ENCODE measurements at places on chromosomes 3 and 15. TPM values are rescaled to one million over a fixed set of nuclear protein-coding genes. Genes with fewer than 3 reads are reported as not detected.
A peak's percentile ranks its signal among the peaks of the same experiment; 100 is the strongest.

DNA sequence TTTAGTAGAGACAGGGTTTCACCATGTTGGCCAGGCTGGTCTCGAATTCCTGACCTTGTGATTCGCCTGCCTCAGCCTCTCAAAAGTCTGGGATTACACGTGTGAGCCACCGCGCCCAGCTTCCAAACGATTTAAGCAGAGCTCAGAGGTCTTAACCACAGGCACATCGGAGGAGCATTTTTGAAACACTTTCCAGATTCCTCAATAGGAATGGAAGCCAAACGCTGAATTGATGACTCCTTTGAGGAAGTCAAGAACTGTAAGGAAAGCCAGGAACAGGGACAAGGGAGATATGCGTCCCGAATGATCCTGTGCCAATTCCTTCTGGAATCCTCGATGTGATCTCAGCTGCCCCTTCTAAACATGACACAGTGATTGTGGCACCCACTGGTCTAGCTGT is 40.0 kb downstream of the TRH start:
- H3K27me3 ChIP-seq: peaks cover 3% of the 10 kb centered on the region
- no peak overlapping the region for H3K27ac ChIP-seq
- no peak overlapping the region for H3K4me3 ChIP-seq
- no peaks in the 10 kb centered on the region for H3K4me1 ChIP-seq

DNA sequence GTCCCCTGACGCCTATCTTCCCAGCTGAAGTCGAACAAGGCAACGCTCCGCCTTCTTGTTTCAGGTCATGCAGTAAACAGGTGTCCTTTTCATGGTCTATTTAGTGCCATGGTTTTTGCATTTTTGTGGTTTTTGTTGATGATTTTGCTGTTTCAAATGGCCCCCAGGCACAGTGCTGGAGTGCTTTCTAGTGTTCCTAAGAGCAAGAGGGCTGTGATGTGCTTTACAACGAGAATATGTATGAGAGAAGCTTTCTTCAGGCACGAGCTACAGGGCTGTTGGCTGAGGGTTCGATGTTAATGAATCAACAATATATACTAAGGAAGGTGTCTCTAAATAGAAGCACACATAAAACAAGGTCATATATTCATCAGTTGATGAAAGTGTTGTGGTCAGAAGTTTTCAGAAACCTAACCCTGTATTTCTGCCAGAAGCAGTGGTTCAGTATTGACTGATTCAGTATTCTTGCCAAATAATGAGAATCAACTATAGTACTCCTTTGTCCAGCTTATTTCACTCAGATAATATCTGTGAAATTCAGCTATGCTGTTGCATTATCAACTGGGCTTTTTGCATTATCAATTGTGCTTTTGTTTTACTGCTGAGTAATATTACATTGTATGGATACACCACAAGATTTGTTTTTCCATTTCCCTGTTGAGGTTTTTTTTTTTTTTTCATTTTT is 18.5 kb downstream of the LIMD1 start:
- no peak overlapping the region for H3K4me3 ChIP-seq
- peaks cover 24% of the 10 kb centered on the region for H3K4me1 ChIP-seq
- peak; percentile 77 for DNase-seq
- H3K36me3 ChIP-seq: 0 out of 2 replicates have a peak, but pooled peaks cover 8% of the 10 kb centered on the region

- DNase-seq: no peak
- no peaks in the 10 kb centered on the region for H3K36me3 ChIP-seq
- peaks cover 12% of the 10 kb centered on the region for H3K4me1 ChIP-seq
- no peak overlapping the region for H3K4me3 ChIP-seq
- H3K27me3 ChIP-seq: no peaks in the 10 kb centered on the region
Observed at GRCh38 chr3:46968783-46969428, 7.6 kb downstream of the CCDC12 start.

DNA sequence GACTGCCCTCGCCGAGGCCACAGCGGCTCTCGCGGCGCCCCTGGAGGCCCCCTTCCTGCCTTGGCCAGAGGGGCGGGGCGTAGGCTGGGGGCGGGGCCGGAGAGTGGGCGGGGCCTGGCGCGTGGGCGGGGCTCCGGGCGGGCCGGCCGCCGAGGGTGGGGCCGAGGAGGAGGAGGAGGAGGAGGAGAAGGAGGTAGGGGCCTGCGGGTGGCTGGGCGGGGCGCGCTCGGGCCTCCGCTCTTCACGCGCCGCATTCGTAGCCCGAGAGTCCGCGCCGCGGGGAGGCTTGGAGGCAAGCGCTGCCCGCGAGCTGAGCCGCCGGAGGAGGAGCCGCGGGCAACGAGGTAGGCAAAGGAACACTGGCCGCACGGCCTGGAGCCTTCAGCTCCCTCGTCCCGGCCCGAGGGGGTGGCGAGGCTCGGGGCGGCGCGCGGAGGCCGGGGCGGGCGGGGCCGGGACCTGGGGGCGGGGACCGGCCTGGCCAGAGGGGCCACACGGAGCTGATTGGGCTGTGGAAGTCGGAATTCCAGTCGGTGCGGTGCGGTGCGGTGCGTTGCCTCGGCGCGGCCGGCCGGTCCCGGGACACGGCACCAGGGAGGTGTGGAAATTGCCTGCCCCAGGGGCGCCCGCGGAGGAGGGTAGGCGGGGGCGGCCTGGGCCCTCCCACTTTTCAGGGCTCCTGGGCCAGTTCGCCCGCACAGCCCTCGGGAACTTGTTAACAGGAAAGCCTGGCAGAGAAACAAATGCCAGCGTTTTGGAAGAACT is at the start of gene PPP2R3A:
Gene PPP2R3A (plus strand): TSS at position 223 of the 765 bp plus-strand sequence. CDS start 35,771 bp downstream, outside the sequence.
- peaks cover 32% of the 10 kb centered on the region for H3K4me1 ChIP-seq
- H3K4me3 ChIP-seq: peak within 1 kb of the TSS; percentile 85
- H3K27me3 ChIP-seq: no peaks in the 10 kb centered on the region
- peak; percentile 70 for DNase-seq
- no peaks in the 10 kb centered on the region for H3K36me3 ChIP-seq
- peak within 1 kb of the TSS; percentile 49 for H3K27ac ChIP-seq

- H3K4me1 ChIP-seq: no peaks in the 10 kb centered on the region
- H3K27me3 ChIP-seq: no peaks in the 10 kb centered on the region
- no peak overlapping the region for H3K4me3 ChIP-seq
- no peak for DNase-seq
Observed at GRCh38 chr3:25557694-25558093, 107.0 kb downstream of the TOP2B start.

DNA sequence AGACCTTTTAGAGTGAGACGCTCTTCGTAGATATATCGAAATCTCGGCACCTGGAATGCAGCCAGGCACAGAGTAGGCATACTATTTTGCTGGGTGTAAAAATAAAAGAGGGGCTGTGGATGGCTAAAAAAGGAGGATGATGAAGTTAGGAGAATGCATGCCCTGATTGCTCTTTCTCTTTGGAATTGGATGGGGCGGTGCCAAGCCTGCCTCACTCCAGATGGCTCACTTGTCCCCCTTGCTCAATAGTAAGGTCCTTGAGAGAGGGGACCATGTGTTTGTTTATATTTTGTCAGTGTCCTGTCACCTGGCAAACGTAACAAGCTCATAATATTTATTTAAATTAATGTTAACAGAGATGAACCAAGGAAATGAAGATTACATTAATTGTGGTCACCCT is 33.0 kb downstream of the SNRK start:
- H3K4me3 ChIP-seq: no peak overlapping the region
- DNase-seq: no peak
- H3K27me3 ChIP-seq: no peaks in the 10 kb centered on the region
- 0 out of 2 replicates have a peak, but pooled peaks cover 3% of the 10 kb centered on the region for H3K36me3 ChIP-seq
- no peak overlapping the region for H3K27ac ChIP-seq
- no peaks in the 10 kb centered on the region for H3K4me1 ChIP-seq

DNA sequence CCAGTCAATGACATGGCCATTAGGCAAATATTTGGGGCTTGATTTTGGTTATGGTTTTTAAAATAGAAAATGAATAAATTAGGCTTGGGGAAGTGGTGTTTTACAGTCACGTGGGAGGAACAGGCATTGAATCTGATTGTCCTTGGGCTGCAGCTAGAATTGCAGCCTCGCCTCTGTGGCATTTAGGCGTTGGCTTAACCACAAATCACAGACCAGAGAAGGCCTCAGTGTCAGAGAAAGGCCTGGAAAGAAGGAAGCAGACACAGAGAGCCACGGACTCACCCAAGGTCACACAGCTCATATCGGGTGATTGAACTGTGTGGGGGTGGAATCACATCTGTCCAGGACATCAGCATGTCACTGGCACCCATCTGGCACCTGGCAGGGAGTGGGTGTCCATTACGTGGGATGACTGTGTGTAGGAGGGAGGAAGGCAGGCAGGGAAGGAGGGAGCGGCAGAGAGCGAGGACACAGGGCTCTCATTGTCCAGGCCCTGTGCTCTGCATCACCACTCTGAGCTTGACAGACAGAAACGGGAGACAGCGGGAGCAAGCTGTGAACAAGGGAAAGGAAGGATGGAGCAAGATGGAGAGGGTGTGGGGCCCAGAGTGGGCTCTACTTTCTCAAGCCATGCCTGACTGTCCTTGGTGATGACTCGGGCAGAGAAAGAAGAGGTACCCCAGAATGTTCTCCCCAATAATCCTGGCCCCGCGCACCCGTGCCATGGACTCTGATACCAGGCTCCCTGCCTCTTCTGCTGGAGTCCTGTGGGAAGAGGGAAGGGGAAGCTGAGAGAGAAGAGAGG is 186.4 kb downstream of the FAM43A start:
- no peak for DNase-seq
- no peaks in the 10 kb centered on the region for H3K27me3 ChIP-seq
- peak overlapping the region; percentile 14 for H3K4me3 ChIP-seq
- peaks cover 50% of the 10 kb centered on the region for H3K4me1 ChIP-seq
- no peaks in the 10 kb centered on the region for H3K36me3 ChIP-seq
- peak overlapping the region; percentile 91 for H3K27ac ChIP-seq

DNA sequence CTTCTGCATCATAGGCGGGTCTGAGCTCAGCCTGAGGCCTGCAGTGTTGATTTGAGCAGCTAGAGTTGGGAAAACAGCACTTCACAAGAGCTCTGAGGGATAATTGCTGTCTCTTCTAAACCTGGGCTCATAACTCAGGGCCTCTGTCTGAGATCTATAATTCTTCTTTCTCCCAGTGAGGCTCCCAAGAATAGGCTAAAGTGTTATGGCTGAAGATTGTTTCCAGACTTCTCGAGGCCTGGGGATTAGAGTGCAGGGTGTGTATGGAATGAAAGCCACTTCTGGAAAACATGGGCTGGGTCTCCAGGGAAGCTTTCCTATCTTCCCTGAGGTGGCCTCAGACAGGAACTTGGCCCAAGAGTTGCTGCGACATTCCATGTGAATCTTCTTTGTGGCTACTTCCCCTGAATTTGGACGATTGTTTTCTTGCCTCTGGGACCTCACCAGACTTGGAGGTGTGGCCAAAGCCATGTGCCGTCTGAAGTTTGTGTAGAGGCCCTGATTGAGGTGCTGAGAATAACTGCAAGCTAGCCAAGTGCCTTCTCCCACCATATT is 26.5 kb downstream of the MTMR14 start:
- no peak overlapping the region for H3K4me3 ChIP-seq
- no peak for DNase-seq
- no peak overlapping the region for H3K27ac ChIP-seq
- H3K36me3 ChIP-seq: 0 out of 2 replicates have a peak, but pooled peaks cover 29% of the 10 kb centered on the region

DNA sequence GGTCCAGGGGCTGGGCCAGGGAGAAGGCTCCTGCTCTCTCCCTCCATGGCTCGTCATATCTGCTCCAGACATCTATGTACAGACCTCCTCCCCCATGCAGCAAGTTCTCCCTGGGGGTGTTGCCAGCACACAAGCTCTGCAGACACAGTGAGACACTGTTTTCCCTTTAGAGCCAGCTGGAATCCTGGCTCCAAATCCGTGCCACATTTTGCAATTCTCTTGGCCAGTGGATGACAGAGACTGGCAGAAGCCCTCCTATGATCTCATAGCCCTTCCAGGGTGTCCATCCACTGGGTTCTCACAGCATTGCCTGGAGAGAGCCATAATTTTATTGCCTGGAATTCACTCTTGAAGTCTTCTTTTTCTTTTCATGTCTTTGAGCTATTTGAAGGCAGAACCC is 203.9 kb downstream of the TLE3 start:
- no peak overlapping the region for H3K4me3 ChIP-seq
- no peak for DNase-seq
- H3K27me3 ChIP-seq: peaks cover 3% of the 10 kb centered on the region

GRCh38 chr3:18194431-18194830 is 230.7 kb downstream of the SATB1 start:
- DNase-seq: no peak
- H3K27me3 ChIP-seq: no peaks in the 10 kb centered on the region
- no peaks in the 10 kb centered on the region for H3K4me1 ChIP-seq
- no peak overlapping the region for H3K27ac ChIP-seq

Gene VIPR1
- 23.9 TPM for total RNA-seq

Gene GCSAM
- not detected for total RNA-seq

All from PC-9 (cell line).